ENCODE measurements at places on chromosomes 2 and 18. TPM values are rescaled to one million over a fixed set of nuclear protein-coding genes. Genes with fewer than 3 reads are reported as not detected.

DNA sequence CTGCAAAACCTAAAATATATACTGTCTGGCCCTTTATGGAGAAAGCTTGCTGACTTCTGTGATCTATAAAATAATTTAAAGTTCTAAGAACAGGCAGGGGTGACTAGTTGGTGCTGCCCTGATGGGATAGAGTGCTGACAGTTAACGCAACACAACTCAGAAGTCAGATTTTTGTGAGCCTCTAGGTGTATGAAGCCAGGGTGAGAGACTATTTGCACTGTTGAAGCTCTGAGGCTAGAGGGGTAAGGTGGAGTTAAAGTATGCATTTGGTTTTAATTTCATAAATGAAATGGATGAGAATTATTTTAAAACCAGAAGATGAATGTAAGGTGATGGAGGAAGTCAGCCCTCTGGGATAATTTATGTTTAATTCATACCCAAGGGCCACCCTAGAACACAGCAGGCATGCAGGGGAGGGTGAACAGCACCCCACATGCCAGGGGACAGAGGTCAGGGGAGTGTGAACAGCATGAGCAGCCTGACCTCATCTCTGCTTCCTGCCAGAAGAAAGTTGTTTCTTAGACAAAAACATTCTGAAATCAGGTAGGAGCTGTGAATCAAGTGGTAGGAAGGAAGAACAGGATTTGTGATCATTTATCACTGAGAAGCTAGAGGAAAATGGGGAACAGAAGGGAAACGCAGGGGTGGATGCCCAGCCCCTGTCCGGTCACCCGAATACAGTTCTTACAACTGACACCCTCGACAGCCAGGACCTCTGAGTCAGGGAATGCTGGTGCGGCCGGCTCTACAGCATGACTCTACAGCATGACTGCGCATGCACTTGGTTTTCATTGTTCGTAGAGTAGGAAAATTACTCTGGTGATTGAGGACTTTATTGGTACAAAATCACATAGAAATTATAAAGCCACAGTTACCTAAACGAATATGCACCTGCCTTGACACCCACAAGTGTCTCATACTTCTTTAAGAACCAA, 93.1 kb downstream of the MBP start:
- DNase-seq, result no peak

DNA sequence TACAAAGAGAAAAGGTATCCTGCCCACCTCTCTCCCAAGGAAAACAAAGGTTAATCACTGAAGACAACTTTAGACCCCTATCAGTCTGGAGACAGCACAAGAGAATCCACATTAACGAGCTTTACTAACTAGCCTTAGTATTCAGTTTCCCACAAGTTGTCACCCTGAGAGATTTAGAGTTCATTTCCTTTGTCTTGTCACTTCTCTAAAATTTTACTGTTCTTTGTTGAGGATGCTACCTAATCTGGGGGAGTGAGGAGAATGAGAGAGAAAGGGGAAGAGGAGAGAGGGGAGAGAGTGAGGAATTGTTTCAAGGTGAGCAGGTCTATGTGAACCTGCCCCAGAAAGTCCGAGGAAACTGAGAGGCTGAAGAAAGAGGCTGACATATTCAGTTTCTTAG, 28.4 kb downstream of the C2orf76 start:
- peak; percentile 21 for DNase-seq

DNA sequence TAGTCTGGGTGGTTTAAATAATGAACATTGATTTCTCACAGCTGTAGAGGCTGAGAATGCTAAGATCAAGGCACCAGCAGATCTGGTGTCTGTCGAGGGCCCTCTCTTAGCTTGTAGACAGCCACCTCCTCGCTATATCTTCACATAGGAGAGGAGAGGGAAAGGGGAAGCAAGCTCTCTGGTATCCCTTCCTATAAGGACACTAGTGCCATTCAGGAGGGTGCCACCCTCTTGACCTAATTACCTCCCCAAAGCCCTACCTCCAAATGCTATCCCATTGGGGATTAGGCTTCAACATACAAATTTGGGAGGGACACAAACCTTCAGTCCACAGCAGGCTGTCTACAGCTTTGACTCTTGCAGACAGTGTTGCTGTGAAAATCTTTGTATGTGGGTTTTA, 76.7 kb downstream of the BOLA3 start:
- DNase-seq, result no peak

GRCh38 chr18:3453540-3454364, 3.8 kb downstream of the TGIF1 start:
- DNase-seq, result peak; percentile 62

The GALNT14 gene
- polyA plus RNA-seq, result 47.3 TPM

GRCh38 chr18:36419188-36419899, 121.8 kb downstream of the FHOD3 start:
- DNase-seq, result no peak

The LHCGR gene
- polyA plus RNA-seq, result 0.25 TPM

GRCh38 chr2:15169326-15170069, 391.6 kb downstream of the NBAS start:
- no peak for DNase-seq

The STPG4 gene
- not detected for polyA plus RNA-seq

The POTEI gene
- polyA plus RNA-seq, result 0.14 TPM

DNA sequence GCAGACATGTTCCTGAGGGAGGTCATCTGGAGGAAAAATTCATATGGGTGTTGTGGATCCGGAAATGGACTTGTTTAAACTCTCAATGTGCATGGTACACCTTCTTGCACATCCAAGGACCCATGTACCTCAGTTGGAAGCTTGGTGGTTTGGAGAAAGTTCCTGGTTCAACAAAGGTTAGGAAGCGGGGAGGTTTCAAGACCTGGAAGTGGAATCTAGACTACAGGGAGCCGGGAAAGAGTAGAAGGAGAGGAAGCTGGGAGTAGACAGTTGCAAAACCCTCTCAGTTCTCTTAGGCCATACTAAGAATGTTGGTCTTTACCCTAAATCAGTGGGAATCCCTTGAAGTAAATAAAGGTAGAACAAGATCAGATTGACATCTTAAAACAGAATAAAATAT, 209.8 kb upstream of the SPOPL start:
- DNase-seq, result no peak

The CABLES1 gene
- polyA plus RNA-seq, result 24.3 TPM

GRCh38 chr2:62439425-62439824, 66.6 kb downstream of the TMEM17 start:
- no peak for DNase-seq

All from right renal cortex interstitium (tissue), 3 donors.